ENCODE measurements at places on chromosomes 2 and 18. TPM values are rescaled to one million over a fixed set of nuclear protein-coding genes. Genes with fewer than 3 reads are reported as not detected.

HAAO gene
- 53.6 TPM for polyA plus RNA-seq

CHPF gene
- polyA plus RNA-seq = 34.6 TPM

MATN3 gene
- polyA plus RNA-seq = 3.1 TPM

ADAM17 gene
- polyA plus RNA-seq = 45.5 TPM

KIAA2012 gene
- polyA plus RNA-seq = 0.11 TPM

ALPI gene
- polyA plus RNA-seq = 0.10 TPM

SOX11 gene
- polyA plus RNA-seq = 18.4 TPM

RAB6C gene
- polyA plus RNA-seq = 0.04 TPM

YES1 gene
- polyA plus RNA-seq = 59.0 TPM

IGFBP5 gene
- 267 TPM for polyA plus RNA-seq

FLACC1 gene
- 1.6 TPM for polyA plus RNA-seq

DNA sequence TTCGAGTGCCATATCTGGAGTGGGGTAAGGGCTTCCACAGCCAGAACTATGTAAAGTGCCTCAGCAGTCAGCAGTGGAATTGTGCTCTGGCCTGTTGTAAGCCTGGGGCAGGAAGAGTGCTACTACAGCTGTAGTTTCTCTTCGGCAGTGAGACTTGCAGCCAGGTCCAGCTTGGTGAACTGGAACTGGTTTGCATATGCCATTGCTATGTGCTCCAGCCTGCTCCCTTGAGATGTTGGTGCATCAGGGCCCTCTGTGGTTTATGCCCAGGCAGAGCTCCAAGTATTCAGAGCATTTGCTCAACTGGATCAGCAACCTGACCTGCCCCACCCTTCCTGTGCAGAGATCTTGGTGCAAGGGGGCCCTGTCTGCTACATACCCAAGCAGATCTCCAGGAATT is 47.8 kb downstream of the ZNF804A start:
- no peak for DNase-seq

DNA sequence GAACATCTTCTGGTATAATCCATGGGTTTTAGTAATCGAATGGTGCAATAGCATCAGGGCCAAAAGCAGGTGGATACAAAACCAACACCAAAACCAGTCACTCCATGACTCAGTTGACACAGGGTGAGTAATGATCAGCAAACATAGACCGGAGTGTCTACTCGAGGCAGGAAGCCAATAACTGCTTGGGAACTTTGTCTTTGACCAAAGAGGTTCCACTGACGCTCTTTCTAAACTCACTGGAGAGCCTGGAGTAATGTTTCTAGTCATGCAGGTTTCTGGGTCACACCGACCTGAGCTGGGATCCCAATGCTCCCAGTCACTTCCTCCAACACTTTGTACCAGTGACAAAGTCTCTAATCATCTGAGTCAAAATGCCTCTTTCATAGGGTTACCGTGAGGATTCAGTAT is 30.9 kb downstream of the MREG start:
- DNase-seq = no peak

GRCh38 chr2:85588236-85588635 is 4.0 kb downstream of the VAMP5 start:
- DNase-seq = no peak

- DNase-seq = no peak
Measured at GRCh38 chr2:176130957-176131847, 1.7 kb downstream of the HOXD8 start.

GRCh38 chr18:38256366-38256765 is 690.8 kb upstream of the CELF4 start:
- DNase-seq = no peak

DNA sequence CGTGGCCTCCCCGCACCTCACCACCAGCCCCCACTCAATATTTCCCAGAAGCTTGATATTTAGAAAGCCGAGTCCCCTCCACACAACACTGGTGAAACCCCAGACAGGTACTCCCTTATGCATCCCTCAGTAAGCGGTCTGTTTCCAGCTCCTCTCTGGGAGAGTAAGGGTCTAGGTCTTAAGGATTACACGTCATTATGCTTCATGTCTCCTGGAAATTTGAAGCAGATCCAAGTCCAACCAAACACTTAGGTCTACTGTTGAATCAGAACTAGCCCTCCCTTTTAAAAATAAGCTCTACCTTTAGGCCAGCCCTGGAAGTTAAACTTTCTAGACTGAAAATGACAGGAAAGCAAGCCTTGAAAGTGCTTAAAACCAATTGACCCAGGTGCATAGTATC is 1.5 kb upstream of the OST4 start:
- DNase-seq = no peak

DNA sequence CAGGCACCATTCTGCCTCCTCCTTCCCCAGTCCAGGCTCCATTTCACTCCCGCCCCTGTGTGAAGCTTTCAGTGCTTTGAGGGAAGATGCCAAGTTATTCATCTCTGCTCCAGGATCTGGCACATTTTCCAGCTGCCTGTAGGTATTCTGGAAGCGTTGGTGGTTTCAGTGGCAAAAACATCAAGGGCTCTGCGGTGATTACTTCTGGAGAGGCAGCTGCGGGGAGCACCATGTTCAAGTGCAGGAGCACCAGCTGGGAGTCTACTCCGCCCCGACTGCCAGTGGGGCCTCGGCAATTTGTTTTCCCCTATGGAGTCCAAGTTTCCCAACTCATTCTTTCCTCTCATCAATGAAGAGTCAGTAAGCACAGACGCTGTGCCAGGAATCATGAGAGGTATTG is 211.7 kb downstream of the CLIP4 start:
- no peak for DNase-seq

- DNase-seq = no peak
Measured at GRCh38 chr2:189391201-189391600, 50.1 kb upstream of the WDR75 start.

DNA sequence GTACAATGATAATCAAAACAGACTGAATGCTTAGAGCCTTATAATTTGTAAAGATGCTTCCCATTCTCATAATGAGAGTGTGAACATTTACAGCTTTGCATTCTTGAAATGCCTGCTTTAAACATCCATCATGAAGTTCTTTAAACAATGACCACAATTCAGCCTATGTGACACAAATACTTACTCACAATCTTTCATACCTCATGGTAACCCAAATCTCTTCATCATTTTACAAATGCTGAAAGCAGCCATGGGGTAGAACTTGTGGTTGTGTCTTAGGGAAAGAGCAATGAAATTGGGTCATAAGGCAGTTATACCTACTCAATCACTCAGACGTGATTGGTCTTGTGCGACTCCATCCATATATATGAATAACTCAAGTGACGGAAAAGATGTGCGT is 140.7 kb downstream of the RND3 start:
- no peak for DNase-seq

DNA sequence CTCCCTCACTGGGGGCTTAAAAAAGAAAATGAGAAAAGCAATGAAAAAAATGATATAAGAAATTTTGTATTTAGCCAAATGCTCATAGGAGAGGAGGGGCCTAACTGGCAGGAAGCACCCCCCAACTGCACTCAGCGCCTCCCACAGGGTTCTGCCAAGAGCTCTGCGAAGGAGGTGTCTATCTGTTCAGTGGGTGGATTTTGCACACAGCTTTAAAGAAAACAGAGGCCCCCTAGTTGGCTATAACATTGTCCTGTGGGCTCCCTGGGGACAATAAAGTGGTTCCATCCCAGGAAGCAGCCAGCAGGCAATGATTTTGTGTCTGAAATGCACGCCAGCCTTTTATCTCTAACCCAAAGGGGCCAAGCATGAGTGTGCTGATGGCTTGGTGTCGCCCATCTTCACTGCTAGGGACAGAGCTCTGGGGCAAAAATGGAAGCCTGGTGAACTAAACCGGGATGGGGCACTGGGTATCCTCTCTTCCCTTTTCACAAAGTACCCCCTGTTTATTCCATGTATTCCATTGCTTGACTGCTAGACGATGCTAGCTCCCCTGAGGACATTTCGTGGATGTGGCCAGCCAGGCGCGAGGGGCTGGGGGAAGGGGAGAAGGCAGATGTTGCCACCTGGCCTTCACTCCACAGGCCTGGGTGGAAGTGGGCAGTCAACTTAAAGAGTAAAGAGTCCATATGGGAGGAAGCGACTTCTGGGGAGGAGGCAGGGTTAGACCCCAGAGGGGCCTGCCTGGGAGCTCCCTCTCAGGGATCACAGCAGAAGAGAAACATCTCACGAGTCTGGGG is 205.7 kb downstream of the CYP26B1 start:
- no peak for DNase-seq

- no peak for DNase-seq
Measured at GRCh38 chr2:197784956-197785941, at the start of gene BOLL. Gene BOLL, minus strand, starts transcription at chr2:197785319. Its CDS starts 3,469 bp downstream, at chr2:197781850.

GRCh38 chr2:136104977-136105376 is 13.0 kb downstream of the CXCR4 start:
- DNase-seq = no peak

- no peak for DNase-seq
Measured at GRCh38 chr2:165796819-165797530, 2.9 kb upstream of the GALNT3 start.

DNA sequence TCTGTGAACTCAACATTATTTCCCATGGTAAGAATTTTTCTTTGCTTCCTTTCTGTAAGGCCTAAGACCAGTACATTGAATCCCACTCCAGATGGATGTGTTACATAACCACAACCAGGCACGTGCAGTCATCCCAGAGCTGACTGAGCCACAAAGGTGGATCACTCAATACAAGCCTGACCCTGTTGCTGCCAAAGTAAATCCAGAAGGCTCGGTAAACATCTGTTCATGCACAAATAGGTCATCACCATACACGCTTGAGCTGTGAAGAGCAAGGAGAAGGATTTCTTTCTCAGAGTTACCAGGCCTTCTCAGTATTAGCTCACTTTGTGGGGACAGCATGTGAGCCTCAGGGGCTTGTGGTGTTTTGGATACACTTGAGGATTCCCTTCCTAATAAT is 791.4 kb upstream of the FANCL start:
- DNase-seq = no peak

DNA sequence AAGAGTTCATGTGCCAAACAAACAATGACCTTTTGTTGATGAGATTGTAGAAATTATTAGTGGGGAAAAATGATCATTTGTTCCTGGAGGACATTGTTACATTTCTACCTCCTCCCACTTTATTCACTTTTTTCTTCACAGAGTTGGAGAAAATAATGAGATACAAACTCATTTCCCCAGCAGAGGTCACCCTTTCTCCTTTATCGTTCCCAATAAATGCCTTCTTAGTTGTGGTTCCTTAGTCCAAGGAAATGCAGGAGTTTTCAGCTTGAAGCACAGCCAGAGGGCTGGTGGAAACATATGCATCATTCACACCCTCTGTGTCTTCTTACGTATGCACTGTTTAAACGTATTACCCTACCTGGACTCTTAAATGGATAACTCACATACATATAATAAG is 108.8 kb downstream of the SLC4A3 start:
- peak; percentile 83 for DNase-seq

GRCh38 chr2:15145046-15145817 is 415.9 kb downstream of the NBAS start:
- no peak for DNase-seq

GRCh38 chr2:100285691-100286090 is 36.6 kb downstream of the LONRF2 start:
- peak; percentile 35 for DNase-seq

DNA sequence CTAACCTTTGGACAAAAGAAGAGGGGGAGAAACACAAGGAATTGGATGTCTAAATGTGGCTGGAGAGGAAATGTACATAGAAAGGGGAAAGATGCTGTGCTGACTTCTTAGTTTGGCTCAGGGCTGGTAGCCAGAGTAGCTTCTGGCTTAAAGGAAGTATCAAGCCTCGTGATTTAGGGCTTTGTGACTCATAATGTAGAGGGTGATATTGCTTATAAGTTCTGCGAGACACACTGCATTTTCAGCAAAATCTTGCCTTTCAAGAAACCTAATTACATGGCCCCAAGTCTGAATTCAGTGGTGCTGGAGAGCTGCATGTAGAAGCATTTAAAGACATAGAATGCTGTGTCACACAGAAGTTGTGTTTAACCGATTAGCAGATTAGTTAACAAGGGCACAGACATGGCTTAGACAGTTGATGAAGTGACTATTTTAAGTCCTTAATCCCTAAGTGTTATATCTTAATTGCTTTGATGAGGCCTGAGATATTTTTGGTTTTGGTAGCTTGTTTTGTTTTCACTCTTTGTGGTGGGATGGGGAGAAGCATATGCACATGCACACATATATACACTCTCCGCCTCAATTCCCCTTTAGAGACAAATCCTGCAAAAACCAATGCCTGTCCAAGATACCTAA is 66.4 kb downstream of the EPAS1 start:
- DNase-seq = no peak

DNA sequence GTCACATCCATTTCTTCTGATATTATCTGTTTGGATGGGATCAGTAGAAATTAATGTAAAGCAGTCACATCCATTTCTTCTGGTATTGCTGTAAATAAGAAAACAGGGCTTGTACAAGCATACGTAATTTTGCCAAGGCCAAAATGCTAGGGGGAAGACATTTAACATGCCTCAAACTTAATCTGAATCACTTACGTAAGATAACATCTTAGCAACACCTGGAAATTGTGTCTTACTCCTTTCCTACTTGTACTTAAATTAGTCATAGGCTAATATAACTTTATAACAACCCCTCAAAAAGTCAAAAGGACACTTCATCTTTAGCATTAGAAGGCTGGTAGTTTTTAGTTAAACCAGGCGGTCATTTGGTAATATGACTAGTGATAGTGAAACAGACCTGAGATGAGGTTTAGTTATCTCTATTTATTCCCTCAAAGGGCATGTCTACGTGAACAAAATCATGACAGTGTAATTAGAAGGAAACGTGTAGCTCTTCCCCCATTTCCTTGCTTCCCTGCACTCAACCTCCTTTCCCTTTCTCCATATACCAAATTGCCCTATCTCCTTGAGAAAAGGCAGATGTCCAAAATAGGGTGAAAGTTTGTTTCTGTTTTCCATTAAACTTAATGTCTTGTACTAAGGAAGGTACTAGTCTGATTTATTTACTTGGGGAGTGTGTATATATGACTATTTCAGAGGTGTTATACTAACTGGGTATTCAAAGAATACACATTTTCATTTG is 99.3 kb upstream of the FZD5 start:
- DNase-seq = no peak

DNA sequence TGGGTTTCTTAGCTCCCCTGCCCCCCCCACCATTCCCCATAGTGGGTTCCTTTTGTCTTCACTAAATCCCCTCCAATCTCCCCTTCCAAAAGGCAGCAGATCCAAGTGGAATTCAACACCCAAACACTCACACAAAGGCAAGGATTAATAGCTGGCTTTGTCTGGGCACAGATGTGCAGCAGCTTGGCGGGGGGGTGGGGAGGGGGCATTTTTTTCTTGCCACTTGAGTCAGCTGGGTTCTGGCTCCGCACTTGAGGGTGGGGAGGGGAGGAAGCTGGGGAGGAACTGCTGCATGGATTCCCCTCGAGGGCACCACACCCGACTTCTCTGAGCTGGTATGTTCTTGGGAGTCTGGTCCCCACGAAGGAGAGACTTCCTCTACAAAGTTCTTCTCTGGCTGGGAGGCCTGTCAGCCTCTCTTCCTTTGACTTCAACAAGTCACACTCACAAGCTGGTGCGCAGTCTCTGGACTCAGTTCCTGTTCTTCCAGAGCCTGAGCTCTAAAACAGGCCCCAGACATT is 36.0 kb downstream of the SERTAD2 start:
- no peak for DNase-seq

- peak; percentile 10 for DNase-seq
Measured at GRCh38 chr2:38466876-38467767, 90.0 kb upstream of the ATL2 start.

GRCh38 chr2:239903210-239903609 is 121.9 kb downstream of the NDUFA10 start:
- no peak for DNase-seq

- DNase-seq = no peak
Measured at GRCh38 chr2:208183972-208184705, 5.7 kb downstream of the C2orf80 start.

- DNase-seq = no peak
Measured at GRCh38 chr2:107361751-107362381, 464.8 kb upstream of the RGPD4 start.
